CD4-positive, alpha-beta T cell treated with Interleukin-1 beta for 1 hour (primary cell): ENCODE measurements at places on chromosomes 6 and 20.

GRCh38 chr20:54560357-54560756 is 85.0 kb downstream of the DOK5 start:
- DNase-seq = no peak

DNA sequence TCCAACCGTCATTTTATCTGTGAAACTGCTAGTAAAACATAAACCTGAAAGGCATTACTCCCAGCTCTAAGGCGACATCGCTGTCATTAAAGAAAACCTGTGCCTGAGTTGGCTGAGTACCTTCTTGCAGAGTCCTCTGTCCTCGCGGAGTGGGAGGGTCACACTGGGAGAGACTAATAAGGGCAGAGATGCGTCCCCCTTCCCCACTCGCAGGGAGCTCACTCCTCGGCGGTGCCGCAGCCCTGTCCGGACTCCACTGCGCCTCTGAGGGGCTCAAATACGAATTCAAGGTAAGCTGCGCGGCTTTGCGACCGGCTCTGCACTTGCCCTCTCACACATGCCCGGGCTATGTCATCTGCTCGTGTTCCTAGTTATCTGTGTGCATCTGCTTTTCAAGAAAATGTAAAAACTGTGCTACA is at the start of gene COL19A1:
Gene COL19A1 (plus strand): TSS at position 206 of the 419 bp plus-strand sequence. CDS start 13,012 bp downstream, outside the sequence.
- DNase-seq = peak; percentile 58

- DNase-seq = no peak
Measured at GRCh38 chr6:89258912-89259311, 41.8 kb upstream of the GABRR1 start.

DNA sequence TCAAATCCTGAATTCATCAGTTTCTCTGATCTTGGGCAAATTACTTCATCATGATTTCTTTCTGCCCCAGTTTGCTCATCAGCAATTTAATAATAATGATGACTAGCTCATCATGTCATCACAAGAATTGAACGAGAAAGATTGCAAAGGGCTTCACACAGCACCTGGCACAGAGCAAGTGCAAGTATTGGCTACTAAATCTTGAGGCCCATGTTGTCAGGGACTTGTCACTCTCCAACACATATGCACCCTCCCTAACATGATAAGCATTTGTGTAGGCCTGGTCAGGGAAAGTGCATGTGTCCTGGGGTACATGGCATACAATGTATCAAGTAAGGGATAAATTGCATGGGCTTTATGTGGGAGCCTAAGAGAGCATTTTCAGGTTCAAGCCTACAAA is 6.4 kb downstream of the SMLR1 start:
- no peak for DNase-seq

DNA sequence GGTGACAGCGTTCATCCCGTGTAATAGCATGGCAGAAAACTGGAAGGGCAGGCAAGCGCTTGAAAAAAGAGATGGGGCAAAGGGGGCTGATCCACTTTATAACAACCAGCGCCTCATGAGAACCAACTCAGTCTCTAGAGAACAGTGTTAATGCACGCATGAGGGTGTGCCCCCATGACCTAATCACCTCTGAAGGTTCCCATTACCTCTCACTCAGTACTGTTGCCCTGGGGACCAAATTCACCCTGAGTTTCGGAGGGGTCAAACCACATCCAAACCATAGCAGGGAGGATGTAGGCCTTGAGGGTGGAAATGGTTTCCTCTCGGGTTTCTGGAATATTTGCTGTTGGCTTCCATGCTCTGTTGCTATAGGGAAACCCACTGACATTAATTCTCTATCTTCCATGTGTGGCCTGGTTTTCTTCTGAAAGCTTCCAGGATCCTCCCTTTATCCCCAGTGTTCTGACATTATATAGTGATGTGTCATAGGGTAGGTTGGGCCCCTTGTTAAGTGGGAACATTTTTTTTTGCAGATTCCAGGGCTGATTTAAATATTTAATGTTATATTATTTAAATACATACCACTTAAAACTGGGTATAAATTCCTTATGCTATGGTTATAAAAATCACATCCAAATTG is 65.2 kb downstream of the PPP1R14C start:
- no peak for DNase-seq

DNA sequence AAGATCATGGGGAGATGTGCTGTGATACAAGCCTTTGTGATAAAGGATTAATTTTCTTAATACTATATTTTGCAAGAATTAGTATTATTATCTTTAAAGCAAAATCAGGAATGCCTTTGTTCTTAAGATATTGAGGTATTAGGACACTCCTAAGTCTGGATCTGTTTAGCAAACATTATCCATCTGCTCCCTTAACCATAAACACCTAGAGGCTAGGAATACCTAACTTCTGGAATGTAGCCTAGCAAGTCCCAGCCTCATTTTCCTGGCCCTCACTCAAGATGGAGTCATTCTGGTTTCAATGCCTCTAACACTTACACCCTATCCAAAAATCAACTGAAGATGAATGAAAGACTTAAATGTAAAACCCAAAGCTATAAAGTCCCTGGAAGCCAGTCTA is 106.3 kb upstream of the GJE1 start:
- DNase-seq = no peak

DNA sequence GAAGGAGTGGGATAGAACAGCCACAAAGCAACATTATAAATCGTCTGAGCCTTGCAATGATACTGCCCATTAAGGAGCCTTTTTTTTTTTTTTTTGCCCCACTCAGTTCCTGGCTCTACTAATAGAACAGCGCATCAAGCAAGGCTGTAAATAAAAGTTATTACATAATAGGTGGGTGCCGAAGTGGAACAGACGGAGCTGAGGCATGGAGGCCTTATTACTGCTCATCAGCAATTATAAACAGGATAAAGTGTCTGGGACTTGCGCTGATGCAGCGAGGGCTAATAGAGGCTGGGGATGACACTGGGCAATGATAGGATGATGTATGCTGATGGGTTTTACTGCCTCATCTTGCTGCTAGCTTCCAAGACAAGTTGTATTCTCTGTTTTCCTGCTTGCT is 272.1 kb downstream of the ZFAND3 start:
- no peak for DNase-seq

DNA sequence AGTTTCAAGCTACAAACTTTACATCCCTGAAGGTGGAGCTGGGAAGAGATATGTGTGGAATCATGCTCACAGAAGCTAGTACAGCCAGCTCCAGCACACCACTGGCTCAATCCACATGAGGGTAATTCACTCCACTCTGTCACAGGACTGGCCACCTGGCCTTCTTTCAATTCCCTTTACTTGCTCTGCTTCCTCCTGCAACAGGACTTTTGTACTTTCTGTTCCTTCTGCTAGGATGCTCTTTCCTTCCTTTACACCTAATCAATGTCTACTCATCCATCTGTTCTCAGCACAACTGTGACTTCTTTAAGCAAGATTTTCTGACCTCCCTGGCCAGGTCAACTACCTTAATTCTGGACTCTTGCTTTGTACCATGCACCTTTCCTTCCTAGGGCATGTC is 39.4 kb upstream of the MYB start:
- no peak for DNase-seq

GRCh38 chr6:106281661-106282060 is 43.9 kb downstream of the ATG5 start:
- no peak for DNase-seq

DNA sequence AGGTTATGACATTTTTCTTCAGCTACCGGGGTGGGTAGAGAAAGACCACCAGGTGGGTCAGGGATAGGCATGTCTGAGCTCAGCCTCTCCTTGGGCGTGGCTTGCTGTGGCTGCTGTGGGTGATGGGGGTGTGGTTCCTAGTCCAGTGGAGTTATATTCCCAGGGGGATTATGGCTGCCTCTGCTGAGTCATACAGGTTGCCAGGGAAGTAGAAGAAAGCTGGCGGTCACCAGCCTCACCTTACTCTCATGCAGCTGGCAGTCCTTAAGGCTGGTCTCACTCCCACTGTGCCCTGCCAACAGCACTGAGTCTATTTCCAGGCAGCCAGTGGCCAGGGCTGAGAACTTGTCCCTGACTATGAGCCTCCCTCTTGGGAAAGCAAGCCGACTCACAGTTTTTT is 130.0 kb downstream of the SCP2D1 start:
- no peak for DNase-seq

- no peak for DNase-seq
Measured at GRCh38 chr6:134691180-134691579, 258.7 kb downstream of the ALDH8A1 start.

GRCh38 chr20:771741-772464 is 3.6 kb upstream of the SLC52A3 start:
- DNase-seq = no peak

GRCh38 chr6:169190144-169190584 is 63.5 kb downstream of the THBS2 start:
- no peak for DNase-seq
